ENCODE measurements at places on chromosomes 7 and 10.

- DNase-seq: no peak
Observed at GRCh38 chr10:60817398-60817805, 39.1 kb downstream of the CDK1 start.

GRCh38 chr10:18005781-18006456 is 54.2 kb downstream of the SLC39A12 start:
- no peak for DNase-seq

- DNase-seq: no peak
Observed at GRCh38 chr10:42690449-42691360, 52.3 kb upstream of the ZNF33B start.

DNA sequence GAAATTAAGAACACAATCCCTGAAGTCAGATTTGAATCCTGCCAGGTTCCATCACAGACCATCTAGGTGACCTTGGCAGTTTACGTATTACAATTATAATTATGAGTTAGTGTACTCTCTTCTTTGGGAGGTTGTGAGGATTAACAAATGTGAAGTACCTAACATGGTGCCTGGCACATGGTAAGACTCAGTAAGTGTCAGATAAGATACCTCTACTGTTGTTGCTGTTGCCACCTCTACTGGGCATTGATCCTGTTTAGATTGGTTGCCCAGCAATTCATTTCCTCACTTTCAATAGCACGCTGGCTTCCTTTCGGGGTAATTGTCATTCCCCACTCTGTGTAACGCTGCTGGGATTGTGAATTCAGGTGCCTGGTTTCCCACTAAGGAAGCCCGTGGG is 31.7 kb upstream of the HGF start:
- DNase-seq: no peak

- DNase-seq: no peak
Observed at GRCh38 chr10:70916241-70916640, 27.9 kb upstream of the PCBD1 start.

DNA sequence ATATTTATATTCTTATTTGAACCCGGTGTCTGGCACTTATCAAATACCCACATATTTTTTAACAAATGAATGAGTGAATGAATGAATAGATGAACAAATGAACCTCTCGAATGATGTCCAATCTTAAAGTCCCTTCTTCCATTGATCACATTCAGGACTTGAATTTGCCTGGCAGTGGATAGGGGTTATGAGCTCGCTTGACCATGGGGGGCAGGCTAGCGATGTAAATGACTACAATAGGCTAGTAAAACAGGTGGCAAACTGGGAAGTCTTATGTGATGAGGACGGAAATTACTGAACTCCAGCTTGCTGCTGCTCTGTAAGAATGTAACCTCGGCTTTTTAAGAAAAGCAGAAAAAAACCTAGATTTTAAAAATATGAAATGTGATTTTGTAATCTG is 247.7 kb upstream of the DKK1 start:
- DNase-seq: no peak

DNA sequence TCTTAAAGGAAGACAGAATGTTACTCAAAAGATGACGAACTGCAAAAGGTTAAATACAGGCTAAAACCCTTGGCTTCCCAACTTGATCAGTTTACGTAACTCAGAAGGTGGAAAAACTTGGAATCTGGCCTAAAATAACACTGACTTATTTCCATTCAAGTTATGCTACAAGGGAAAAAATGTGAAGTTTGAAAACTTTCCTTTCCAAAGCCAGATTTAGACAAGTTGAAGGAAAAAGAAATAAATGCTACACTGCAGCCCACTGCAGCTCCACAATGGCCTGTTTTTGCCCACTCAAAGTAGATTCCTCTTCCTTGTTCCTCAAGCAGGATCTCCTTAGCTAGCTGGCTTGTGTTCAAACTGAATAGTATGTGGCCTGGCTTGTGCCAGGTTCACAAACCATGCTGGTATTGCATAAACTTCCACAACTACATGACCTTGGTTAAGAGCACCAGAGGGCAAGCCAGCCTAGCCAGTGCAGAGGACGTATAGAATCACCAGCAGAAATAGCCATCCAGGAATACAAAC is 166.2 kb downstream of the CPEB3 start:
- DNase-seq: no peak

GRCh38 chr10:34184397-34184796 is 630.7 kb downstream of the PARD3 start:
- DNase-seq: no peak

DNA sequence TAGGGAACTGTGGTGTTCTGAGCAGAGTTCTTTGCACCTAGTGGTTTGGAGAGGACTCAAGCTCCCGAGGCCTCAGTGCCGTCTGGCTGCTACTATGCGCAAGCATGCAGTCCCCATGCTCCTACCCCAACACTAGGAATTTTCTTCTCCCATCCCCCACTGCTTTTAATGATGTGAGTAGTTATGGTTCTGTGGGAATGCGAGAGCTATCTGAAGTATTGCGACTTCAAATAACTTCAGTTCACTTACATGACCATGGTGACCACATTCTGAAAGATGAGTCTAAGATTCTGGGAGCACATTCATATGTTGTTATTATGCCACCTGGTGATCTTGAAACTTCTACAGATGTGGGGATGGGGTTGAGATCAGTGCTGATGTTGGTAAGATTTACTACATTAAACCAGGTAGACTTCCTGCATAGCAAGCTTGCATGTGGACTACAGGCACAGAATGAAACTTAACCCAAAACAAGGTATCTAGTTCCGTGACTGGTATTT is 24.6 kb downstream of the HTR5A start:
- no peak for DNase-seq

GRCh38 chr10:118148247-118148646 is 101.5 kb upstream of the RAB11FIP2 start:
- DNase-seq: no peak

- DNase-seq: no peak
Observed at GRCh38 chr10:75029420-75029819, 82.0 kb upstream of the SAMD8 start.

DNA sequence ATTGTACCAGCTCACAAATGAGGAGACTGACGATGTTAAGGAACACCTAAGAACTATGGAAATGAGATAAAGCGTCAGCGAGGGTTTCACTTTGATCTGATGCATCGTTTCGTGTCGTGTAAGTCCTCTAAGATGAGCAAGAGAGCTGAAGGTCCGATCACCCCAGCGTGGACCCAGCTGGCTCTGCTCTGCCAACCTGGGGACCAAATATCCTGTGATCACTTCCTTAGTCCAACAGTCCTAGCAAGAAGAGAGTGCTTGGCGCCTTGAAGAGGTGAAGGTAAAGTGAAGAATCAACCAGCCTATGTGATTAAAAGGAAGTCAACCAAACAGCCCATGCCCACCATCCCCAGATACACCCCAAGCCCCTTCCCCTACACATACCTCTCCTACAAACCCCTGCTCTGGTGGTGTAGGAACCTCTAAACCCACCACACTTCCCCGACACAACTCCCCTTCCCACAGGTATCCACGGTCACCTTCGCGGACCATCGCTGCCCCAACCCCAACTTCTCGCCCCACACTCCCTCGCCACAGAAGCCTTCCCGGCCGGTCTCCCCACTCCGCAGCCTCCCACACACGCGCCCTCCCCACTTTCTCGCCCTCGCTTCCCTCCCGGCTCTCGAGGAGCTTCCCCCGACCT is 722 bp downstream of the UPF2 start:
- peak; percentile 75 for DNase-seq

- DNase-seq: no peak
Observed at GRCh38 chr7:149873970-149874643, 338 bp downstream of the ATP6V0E2 start.

GRCh38 chr10:14074062-14074884 is 256.5 kb downstream of the FRMD4A start:
- peak; percentile 84 for DNase-seq

DNA sequence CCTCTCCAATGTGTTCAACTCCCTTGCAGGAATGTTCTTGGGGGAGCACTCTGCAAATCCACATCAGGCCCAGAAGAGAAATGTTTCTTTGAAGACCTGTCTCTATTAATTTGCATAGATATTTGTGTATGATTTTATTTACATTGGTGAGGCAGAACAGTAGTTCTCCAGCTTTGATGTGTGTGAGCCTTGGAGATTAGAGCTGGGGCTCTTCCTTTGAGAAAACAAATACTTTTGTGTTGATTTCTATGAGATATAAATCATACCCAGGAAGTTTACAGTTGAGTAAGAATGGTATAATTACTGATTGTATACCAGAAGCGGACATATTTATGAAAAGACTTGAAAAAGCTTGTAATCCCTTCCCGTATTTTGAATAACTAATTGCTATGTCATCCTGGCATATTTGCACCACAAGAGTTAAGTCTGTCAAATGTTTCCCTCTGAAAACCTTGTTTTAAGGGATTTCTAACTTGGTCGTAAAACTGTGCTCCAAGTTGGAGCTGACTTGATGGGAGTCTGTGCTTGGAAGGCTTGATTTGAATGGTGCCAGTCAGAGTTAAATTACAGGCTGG is 468.5 kb downstream of the LRMDA start:
- no peak for DNase-seq

DNA sequence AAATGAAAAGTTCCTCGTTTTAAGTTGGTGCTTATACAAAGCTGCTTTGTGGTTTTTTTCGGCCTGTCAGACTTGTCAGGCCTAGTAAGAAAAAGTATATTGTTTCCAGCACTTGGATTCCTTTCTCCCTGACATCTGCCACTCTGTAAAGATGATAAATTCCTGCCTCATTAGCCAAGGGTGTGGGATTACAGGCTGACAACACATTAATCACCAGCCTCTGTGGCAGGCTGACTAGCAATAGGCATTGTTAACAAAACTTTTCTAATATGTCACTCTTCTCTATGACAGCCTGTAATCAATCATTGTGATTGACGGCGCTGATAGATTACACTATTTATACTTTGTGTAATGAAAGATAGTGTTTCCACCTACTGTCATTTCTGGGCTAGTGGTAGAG is 682.5 kb downstream of the LRMDA start:
- no peak for DNase-seq

DNA sequence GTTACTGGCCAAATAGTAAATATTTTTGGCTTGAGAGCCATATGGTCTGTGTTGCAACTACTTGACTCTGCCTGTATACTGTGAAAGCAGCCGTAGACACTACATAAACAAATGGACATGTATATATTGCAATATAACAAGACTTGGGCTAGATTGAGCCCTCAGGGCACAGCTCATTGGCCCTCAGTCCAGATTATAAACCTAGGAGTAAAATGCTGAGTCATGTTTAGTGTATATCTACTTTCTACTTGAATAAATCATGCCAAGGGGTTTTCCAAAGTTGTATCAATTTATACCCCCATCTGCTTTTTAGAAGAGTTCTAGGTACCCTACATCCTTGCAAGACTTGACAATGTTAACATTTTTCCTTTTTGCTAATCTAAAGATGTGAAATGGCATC is 27.4 kb upstream of the POU6F2 start:
- DNase-seq: no peak

DNA sequence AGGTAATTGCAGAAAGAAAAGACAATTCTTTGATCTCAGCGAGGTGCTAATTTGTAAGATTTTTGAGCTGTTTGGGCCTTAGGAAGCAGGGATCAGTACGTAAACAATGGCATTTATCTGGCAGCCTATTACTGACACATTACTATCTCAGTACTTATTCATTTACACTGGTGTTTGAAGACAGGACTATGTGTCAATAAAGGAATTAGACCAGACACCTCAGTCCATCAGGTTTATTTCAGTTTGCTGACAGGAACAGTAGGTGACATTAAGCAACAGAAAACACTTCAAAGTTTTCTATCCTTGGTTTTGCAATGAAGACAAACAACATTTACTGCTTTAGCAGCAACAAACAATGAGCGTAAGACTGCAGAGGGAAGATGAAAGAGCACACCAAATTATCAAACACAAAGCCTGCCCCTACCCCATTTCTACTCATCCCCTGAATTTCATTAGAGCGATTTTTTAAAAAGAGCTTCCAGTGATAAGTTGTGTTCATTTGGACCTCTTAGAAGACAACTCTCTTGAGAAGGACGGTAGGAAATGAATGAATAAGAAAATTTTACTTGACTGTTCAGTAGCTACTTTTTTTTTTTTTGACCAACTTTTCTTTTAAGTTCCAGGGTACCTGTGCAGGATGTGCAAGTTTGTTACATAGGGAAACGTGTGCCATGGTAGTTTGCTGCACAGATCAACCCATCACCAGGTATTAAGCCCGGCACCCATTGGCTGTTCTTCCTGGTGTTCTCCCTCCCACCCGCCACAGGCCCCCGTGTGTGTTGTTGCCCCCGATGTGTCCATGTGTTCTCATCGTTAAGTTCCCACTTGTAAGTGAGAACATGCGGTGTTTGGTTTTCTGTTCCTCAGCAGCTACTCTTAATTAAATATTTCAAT is 138.8 kb downstream of the DKK1 start:
- no peak for DNase-seq

DNA sequence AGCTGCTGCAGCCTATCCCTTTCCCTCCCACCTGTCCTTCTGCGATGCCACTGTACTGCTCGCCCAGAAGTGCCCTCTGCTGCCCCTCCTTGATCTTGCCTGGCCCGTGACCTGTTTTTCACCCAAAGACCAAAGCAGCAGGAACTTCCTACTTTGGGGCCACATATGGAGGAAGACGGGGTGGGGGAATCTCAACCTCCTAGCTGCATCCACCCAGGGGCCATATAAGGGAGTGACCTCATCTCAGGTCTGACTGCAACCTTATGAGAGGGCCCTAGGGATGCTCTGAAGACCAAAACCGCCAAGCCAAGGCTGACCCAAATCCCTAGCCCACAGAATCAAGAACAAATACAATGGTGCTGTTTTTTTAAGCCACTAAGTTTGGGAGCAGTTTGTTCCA is 15.7 kb downstream of the PRKCQ start:
- no peak for DNase-seq

DNA sequence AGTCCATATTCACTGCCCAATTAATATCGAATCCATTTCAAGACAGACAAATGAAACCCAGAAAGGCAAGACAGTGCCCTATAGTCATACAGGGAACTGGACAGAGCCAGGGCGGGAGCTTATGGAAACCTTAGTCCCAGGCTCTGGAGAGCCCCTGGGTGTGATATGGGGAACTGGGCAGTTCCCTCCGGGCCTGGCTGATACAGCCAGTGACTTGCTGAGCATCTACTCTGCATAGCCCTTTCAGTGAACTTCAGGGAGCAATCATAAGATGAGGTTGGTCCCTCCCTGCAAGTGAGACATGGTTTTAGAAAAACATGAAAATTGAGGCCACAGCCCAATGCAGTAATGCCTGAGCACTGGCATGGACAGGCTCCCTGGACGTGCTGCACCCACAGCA is 241.9 kb downstream of the GRID1 start:
- DNase-seq: no peak

- no peak for DNase-seq
Observed at GRCh38 chr7:142334236-142334635, 76.4 kb upstream of the PRSS58 start.
